ENCODE measurements at places on chromosomes 6 and 20.

DNA sequence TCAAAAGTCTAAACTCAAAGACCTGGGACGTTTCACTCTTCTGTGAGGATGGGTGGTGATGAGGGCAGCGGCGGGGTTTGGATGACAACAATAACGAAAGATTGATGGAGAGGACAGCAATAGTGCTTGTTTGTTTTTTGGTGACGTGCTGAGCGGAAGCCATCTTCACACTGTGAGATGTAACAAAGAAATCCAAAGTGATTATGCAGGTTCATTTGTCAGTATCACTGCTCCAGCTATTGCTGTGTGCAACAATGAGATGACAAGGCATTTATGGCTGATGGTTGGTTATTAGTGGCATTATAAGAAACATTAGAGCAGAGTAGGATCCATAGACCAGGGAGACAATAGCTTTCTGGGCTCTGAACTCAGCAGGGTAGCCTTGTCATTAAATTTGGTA is 306.7 kb downstream of the RNF144B start:
- no peaks in the 10 kb centered on the region for H3K36me3 ChIP-seq
- no peaks in the 10 kb centered on the region for H3K27me3 ChIP-seq
- H3K4me3 ChIP-seq, result no peak overlapping the region

GRCh38 chr20:33304046-33304445 is 21.0 kb downstream of the BPIFB1 start:
- no peak for DNase-seq
- no peaks in the 10 kb centered on the region for H3K4me1 ChIP-seq
- no peak overlapping the region for H3K27ac ChIP-seq
- no peaks in the 10 kb centered on the region for H3K36me3 ChIP-seq

DNA sequence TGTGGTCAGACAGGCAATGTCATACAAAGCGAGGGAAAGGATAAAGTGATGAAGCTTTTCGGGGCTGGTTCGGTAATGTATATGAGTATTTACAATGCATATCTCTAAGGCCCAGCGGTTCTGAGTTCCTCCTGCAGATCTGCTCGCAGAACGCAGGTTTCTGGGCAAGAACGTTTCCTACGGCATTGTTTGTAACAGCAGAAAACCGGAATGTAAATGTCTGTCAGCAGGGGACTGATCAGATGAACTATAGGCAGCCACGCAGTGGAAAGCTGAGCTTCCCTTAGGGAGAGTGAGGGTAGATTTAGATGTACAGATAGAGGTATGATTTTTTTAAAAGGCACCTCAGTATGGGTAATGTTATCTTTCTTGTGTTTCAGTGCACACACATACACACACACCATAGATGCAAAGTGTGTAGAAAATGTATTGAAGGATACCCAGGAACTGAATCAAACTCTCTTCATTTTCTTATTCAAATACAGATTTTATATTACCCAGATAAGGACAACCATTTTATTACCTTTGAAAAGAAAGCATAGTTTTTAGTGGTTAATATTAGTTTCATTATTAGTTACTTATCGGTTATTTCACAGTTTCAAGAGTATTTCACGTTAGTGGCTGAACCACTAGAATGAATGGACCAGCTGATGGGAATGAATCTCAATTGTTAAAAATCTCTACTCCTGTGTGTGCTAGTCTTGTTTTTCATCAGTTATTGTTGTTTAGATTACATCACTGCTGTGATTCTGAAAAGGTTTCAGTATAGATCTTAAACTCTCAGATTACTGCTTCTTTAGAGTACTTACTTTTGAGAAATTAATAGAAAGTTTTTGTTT is 56.2 kb downstream of the SNX9 start:
- H3K4me1 ChIP-seq, result peaks cover 16% of the 10 kb centered on the region
- DNase-seq, result no peak

GRCh38 chr6:158825951-158826306 is 6.8 kb upstream of the EZR start:
- H3K27me3 ChIP-seq, result no peaks in the 10 kb centered on the region
- no peaks in the 10 kb centered on the region for H3K36me3 ChIP-seq
- peak overlapping the region; percentile 84 for H3K27ac ChIP-seq
- no peak overlapping the region for H3K4me3 ChIP-seq
- DNase-seq, result no peak
- peaks cover 26% of the 10 kb centered on the region for H3K4me1 ChIP-seq

DNA sequence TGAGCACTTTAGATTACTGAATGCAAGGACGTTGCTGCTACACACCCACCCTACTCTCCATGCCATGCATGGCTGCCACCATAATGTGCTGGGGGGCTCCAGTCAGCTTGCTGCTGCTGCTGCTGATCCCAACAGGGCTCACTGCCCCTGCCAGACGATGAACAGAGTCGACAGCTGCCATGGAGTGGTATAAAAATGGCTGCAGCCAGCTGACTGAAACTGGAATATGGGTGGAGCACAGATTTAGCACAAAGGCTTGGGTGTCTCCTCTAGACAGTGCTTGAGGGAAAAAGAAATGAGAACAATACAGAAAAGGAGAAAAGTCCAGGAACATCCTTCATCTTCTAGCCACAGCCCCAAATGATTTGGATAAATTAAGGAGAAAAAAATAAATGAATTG is 150.7 kb downstream of the PDSS2 start:
- no peak for DNase-seq
- H3K27ac ChIP-seq, result no peak overlapping the region
- no peak overlapping the region for H3K4me3 ChIP-seq
- no peaks in the 10 kb centered on the region for H3K4me1 ChIP-seq
- H3K27me3 ChIP-seq, result no peaks in the 10 kb centered on the region

All from B cell (primary cell).